IMR-90 (cell line): ENCODE measurements at places on chromosomes 5 and 9.

- H3K36me3 ChIP-seq: no peaks in the 10 kb centered on the region; the same call in 1 of the 2 replicates
- H3K27ac ChIP-seq: peak overlapping the region; percentile 55; the same call in 1 of the 2 replicates
- DNase-seq: peak; percentile 76
Observed at GRCh38 chr5:109694451-109694891, 4.7 kb downstream of the MAN2A1 start.

GRCh38 chr5:108711898-108712297, 35.8 kb upstream of the FER start:
- no peaks in the 10 kb centered on the region for H3K36me3 ChIP-seq
- H3K27me3 ChIP-seq: no peaks in the 10 kb centered on the region
- no peaks in the 10 kb centered on the region for H3K4me1 ChIP-seq
- DNase-seq: no peak
- H3K4me3 ChIP-seq: no peak overlapping the region

- peaks cover 2% of the 10 kb centered on the region; the same call in 1 of the 2 replicates for H3K4me1 ChIP-seq
- DNase-seq: peak; percentile 17
- H3K4me3 ChIP-seq: no peak overlapping the region
- H3K27ac ChIP-seq: no peak overlapping the region
- no peaks in the 10 kb centered on the region for H3K27me3 ChIP-seq
Observed at GRCh38 chr9:127635201-127635735, 23.2 kb downstream of the STXBP1 start.

DNA sequence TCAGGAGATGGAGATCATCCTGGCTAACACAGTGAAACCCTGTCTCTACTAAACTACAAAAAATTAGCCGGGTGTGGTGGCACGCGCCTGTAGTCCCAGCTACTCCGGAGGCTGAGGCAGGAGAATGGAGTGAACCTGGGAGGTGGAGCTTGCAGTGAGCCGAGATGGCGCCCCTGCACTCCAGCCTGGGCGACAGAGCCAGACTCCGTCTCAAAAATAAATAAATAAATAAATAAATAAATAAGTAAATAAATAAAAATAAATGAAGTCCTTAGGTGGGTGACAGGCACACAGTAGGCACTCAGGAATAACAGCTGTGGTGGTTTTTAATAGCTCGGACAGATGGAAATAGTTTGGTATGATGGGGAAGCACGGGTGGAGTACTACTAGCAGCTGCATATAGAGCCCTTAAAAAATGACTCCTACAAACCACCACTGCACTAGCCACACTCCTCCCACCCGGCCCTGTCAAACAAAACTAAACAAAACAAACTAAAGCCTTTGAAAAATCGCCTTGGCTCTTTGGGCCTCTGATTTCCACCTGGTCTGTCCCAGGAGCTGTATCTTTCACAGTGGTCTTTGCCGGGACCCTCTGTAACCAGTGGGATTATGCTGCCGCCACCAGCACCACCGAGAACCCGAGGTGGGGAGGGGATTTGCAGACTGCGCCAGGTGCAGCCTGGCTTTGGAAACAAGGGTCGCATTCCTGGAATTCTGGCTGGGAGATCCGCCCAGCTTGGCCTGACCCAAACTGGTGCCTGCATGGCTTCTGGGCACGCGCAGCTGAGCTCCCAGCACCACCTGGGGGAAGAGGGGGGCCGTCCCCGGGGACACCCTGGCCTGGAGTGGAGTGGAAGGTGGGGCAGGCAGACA, 5.1 kb upstream of the WDR5 start:
- no peaks in the 10 kb centered on the region for H3K36me3 ChIP-seq
- H3K27ac ChIP-seq: no peak overlapping the region
- peaks cover 12% of the 10 kb centered on the region for H3K27me3 ChIP-seq

DNA sequence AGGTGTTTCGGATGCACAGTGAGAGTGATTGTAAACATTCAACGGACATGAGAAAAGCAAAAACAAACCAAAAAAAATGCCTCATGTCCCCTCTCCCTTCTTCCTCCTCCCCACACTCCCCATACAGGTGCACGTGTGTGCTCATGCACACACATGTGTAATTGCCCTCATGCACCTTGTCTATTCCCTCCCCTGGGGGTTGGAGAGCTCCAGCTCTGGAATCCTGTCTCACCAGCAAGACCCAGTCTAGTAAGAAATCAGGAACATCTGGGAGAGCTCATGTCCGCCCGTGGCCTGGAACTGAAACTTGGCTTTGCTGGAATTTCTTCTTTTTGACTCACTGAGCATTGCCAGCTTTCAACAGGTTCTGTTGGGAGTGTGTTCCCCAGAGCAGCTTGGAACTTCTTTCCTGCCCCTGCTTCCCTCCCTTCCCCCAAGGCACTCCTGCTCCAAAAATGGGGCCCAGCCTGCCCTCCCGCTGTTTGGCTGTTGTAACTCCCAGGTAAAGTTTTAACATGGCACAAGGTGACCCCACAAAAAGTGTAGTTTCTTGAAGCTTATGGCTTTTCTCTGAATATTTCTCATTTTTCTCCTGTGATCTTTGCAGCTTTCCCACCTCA, 190.1 kb downstream of the NR3C1 start:
- H3K4me1 ChIP-seq: peaks cover 8% of the 10 kb centered on the region
- peak; percentile 54 for DNase-seq
- no peak overlapping the region for H3K27ac ChIP-seq
- no peak overlapping the region for H3K4me3 ChIP-seq
- no peaks in the 10 kb centered on the region for H3K36me3 ChIP-seq

DNA sequence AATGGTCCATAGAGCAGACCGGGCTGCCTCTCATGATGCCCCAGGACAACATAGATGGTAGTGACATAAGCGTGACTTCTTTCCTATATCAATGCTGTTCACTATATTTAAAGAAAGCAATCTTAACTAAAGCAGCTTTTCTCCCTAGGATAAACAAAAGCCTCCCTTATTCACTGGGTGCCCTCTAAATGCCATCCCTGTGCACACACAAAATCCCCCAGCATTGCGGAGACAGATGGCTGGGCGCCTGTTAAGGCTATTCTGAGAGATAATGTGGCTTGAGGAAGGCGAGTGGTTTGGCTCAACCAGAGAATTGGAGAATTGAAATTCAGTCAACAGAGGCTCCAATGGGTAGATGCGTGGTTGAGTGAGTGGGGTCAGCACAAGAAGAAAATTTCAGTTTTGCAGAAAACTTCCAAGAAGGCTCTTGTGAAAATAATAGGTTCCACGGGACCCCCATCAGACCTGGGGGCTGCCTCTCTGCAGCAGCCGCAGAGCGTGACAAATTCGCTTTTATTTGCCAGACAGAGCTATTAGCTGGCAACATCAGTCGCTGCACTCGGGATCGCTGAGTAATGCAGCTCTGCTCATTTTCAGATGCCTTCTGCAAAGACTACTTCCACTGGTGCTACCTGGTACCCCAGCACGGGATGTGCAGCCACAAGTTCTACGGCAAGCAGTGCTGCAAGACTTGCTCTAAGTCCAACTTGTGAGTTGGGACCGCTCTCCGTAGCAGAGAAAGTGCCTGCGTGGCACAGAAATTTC, 103.9 kb upstream of the ICE1 start:
- no peaks in the 10 kb centered on the region for H3K27me3 ChIP-seq
- no peaks in the 10 kb centered on the region for H3K36me3 ChIP-seq
- H3K4me1 ChIP-seq: no peaks in the 10 kb centered on the region
- no peak overlapping the region for H3K4me3 ChIP-seq
- H3K27ac ChIP-seq: no peak overlapping the region
- no peak for DNase-seq

DNA sequence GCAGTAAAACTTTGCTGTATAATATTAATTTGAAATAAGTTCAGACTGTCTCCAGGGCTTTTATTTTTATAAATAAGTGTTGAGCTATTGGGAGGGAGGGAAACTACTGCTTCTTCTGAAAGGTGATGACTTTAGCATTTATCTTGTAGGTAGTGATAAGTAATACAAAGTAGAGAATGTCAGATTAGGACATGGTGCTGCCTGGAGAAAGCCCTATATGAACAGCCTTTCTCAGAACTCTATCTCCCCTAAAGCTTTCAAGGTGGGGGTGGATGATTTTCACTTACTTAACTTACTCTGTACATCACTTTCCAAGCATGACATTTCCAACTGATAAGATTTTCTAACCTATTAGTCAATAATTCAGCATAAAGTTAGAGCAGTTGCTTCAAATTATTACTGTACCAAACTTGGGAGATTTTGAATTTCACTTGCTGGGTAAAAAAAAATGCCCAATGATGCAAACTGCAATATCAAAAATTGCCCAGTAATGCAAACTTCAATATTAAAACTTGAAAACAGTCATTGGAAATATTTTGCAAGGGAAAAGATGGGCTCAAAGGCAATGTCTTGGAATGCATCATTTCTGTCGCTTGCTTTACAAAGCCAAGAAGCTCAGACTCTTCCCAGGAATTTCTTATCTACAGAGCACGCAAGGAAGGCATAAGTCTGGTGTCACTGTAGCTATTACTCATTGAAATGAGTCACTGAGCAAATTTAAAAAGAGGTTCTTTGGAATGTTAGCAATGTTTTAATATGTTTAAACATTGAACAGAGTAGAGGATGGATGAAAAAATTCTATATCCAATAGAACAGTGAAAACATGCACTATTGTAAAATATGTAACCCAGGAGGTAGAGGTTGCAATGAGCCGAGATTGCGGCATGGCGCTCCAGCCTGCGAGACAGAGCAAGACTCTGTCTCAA, 569.5 kb downstream of the PSAT1 start:
- H3K4me3 ChIP-seq: no peak overlapping the region
- DNase-seq: peak; percentile 96
- H3K4me1 ChIP-seq: peaks cover 7% of the 10 kb centered on the region
- peak overlapping the region; percentile 27 for H3K27ac ChIP-seq
- H3K27me3 ChIP-seq: no peaks in the 10 kb centered on the region
- no peaks in the 10 kb centered on the region for H3K36me3 ChIP-seq

DNA sequence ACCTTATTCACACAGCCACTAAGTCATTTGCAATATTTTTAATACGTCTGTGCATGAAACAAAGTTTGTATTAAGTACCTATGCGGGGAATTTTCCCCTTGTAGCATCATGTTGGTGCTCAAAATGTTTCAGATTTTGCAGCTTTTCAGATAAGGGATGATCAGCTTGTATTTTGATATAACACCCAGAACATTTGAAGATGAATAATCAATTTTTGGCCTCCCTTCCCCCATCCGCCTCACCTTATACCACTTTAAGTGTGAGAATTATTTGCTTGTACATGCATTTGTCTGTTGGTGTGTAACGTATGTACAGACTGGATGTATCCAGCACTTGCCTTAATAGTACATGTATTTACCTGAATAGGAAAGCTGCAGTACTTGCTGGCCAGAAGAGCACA, 1.7 kb downstream of the JAK2 start:
- H3K4me3 ChIP-seq: peak overlapping the region; percentile 64; the same call in 1 of the 2 replicates
- DNase-seq: no peak
- 0 out of 2 replicates have a peak, but pooled peaks cover 2% of the 10 kb centered on the region for H3K36me3 ChIP-seq
- no peak overlapping the region for H3K27ac ChIP-seq
- H3K4me1 ChIP-seq: 0 out of 2 replicates have a peak, but pooled peaks cover 4% of the 10 kb centered on the region
- H3K27me3 ChIP-seq: no peaks in the 10 kb centered on the region

- no peak for DNase-seq
- no peaks in the 10 kb centered on the region for H3K4me1 ChIP-seq
- H3K4me3 ChIP-seq: no peak overlapping the region
- H3K36me3 ChIP-seq: no peaks in the 10 kb centered on the region
- H3K27me3 ChIP-seq: peaks cover 52% of the 10 kb centered on the region
Observed at GRCh38 chr9:1042466-1042865, 7.7 kb upstream of the DMRT2 start.

- no peaks in the 10 kb centered on the region for H3K4me1 ChIP-seq
- no peaks in the 10 kb centered on the region for H3K27me3 ChIP-seq
- no peak for DNase-seq
- H3K27ac ChIP-seq: no peak overlapping the region
- no peak overlapping the region for H3K4me3 ChIP-seq
Observed at GRCh38 chr5:166507810-166508425, 1783.5 kb upstream of the WWC1 start.

DNA sequence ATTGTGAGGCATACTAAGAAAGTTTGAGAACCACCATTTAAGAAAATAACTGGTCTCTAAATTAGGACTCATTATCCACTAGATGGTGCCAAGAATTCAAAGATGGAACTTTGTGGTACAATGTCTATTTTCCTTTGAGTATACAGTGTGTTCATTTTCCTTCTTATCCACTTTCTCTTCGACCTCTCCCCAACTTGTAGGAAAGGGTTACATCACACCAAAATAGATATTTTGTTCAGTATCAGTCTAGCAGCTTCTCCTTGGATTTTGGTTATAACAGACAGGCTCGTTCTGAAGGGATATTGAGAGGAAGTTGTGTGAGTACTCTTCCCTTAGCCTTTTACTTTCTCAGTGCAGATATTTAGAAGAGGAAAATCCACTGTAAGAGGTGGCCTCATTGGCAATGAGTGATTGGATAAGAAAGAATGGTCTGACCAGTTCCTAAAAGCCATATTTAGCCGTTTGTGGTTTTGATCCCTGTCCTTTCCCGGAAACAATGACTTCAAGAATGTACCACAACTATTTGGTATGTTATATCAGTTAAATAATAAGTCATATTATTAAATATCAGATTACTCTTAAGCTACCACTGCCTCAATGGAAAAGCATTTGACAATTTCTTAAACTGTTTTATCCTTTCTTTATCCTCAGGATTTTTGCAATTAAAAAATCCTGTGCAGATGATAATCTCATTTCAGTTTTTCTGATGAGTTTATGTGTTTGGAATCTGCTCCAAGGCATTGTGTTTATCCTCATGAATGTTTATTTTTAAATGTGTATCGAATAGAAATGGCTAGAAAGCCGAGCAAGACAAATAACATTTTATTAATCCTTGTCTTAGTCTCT, 69.0 kb upstream of the GRAMD2B start:
- H3K27me3 ChIP-seq: no peaks in the 10 kb centered on the region
- H3K4me1 ChIP-seq: peaks cover 16% of the 10 kb centered on the region
- H3K27ac ChIP-seq: peak overlapping the region; percentile 69
- peak overlapping the region; percentile 51; the same call in 1 of the 2 replicates for H3K4me3 ChIP-seq

DNA sequence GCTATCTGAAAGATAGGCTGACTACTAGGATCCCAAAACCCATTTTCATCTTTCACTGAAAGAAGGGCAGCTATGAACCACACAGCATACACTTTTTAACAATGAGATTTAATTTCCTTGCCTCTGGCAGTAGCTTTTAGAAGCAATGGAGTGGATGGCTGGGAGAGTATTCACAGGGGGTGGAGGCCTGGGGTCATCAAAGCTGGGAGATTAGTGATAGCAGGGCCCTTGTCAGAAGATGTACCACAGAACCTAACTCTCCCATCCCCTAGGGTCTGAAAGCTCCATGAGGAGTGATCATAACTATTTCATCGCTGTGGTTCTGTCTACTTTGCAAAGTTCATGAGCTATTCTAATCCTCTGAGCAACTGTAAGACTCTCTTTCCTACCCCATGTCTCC, 332.2 kb downstream of the PRELID2 start:
- H3K4me1 ChIP-seq: peaks cover 1% of the 10 kb centered on the region; the same call in 1 of the 2 replicates
- no peak for DNase-seq
- H3K4me3 ChIP-seq: no peak overlapping the region
- H3K27me3 ChIP-seq: no peaks in the 10 kb centered on the region
- H3K36me3 ChIP-seq: no peaks in the 10 kb centered on the region
- no peak overlapping the region for H3K27ac ChIP-seq

DNA sequence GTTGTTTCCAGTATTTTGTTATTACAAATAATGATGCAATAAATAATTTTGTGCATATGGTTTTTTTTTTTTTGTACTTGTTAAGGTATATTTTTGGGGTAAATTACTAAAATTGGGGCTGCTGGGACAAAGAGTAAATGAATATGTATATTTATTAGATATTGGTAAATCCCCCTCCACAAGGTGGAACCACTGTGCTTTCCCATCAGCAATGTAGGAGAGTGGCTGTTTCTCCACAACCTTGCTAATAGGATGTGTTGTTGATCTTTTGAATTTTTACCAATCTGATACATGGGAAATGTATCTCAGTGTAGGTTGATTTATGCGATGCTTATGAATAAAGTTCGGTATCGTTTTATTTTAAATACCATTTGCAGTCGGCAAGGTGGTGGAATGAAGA, 118.1 kb downstream of the TRPM3 start:
- no peaks in the 10 kb centered on the region for H3K36me3 ChIP-seq
- no peak for DNase-seq
- no peak overlapping the region for H3K27ac ChIP-seq
- no peaks in the 10 kb centered on the region for H3K27me3 ChIP-seq
